ENCODE measurements at places on chromosomes 1 and 21.

DNA sequence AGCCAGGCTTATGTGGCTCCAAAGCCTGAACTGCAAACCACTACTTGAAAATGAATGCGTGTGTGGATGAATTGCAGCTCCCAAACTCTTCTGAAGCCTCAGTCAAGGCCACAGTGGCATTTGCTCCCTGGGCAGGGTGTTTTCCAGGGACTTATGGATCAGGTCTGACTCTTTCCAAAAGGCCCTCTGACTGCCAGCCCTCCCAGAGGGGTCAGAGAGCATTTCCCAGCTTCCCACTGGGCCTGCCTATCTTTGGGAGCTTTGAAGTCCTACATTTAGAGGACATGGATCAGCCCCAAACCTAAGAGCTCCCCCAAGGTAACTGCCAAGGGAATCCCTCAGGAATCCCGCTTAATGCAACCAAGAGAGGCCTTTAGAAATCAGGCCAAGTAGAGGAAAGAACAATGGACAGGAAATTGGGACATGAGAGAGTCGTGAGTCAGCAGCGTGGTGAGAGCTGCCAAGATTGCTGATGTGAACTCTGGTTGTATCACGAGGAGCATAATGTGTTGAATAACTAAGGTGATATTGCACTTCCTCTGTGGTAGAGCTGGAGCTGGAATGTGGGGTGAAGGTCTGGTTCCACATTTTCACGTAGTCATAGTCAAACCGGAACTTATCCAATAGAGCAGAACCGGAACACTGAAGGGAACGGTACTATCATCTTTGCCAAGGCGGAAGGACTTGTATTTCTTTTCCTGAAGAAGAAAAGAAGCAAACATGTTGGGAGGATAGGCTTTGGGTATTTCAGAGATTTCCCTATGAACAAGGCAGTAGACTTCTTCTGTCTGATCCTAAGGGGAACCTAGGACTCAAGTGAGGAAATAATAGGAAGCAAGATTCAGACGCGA is 99.4 kb upstream of the JUN start:
- DNase-seq = no peak

DNA sequence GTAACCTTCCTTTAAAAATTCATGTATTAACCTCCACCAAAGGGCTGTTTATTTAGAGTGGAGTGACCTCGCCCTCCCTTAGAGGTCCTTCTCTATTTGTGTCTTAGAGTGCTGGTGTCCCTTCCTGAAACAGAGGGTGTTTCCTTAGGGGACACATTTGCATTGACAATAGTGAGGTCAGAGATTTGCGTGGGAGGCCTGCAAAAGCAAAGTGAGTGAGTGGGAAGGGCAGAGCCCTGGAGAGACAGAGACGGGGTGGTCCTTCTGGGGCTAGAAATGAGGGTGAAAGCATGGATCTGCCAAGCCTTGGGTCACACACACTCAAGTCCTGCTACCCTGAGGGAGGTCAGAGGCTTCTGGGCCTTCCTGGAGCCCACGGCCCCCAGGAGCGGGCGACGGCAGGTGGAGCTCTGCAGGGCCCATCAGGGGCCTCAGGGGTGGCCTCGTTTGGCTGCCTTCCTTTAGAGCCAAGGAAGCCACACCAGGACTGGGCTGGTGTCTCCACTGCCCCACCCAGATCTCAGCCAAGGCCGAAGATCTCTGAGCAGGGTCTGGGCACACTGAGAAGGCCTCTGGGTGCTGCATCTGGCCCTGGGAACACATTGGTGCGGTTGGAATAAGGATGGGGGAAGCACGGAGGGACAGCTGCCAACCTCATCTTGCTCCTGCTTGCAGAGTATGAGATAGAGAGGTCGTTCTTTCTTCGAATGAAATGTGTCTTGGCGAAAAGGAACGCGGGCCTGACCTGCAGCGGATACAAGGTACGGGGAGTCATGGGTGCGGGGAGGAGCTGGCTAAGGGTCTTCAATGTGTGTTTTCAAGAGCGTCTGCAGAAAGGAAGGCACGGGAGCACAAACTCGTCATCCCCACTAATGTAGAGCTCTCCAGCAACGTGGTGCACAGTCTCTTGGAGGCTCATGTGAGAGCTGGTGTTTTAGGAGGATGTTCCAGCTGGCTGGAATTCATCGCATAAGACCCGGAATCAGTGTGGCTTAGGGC is 23.8 kb downstream of the SIM2 start:
- no peak for DNase-seq

GRCh38 chr1:221451741-221452140 is 290.1 kb downstream of the DUSP10 start:
- no peak for DNase-seq

DNA sequence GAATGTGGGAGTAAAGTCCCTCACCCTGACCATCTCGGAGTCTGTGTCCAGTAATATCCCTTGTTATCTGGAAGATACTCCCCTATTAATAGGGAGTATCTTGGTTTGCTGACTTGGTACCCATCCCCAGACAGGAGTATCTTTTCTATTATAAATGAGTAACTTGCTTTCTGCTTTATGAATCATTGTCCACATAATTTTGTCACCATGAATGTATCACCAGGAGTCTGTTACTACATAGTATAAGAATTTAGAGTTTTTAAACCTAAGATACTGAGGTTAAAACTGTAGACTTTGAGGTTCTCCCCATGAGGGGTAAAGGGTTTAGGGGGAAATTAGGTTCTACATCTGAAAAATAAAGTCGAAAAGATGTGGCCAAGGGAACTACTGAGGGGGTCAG is 175.6 kb downstream of the FCRL5 start:
- no peak for DNase-seq

DNA sequence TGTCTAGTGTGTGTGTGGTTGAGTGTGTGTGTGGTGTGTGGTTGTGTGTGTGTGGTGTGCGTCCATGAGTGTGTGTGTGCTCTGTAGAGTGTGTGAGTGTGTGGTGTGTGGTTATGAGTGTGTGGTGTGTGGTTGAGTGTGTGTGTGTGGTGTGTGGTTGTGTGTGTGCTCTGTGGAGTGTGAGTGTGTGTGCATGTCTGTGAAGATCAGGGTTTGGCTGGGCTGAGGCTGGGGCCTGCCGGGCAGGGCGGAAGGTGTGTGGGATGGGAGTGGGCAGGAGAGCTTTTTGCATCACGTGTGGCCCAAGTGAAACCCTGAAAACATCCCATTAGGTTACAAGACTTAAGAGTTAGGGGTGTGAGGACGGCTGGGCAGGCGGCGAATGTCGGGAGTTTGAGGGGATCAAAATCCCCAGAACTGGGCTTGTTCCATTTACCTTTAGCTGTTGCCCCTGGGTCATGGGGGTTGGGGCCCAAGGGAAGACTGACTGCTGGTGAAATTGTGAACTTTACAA is 2.9 kb upstream of the FCMR start:
- no peak for DNase-seq

DNA sequence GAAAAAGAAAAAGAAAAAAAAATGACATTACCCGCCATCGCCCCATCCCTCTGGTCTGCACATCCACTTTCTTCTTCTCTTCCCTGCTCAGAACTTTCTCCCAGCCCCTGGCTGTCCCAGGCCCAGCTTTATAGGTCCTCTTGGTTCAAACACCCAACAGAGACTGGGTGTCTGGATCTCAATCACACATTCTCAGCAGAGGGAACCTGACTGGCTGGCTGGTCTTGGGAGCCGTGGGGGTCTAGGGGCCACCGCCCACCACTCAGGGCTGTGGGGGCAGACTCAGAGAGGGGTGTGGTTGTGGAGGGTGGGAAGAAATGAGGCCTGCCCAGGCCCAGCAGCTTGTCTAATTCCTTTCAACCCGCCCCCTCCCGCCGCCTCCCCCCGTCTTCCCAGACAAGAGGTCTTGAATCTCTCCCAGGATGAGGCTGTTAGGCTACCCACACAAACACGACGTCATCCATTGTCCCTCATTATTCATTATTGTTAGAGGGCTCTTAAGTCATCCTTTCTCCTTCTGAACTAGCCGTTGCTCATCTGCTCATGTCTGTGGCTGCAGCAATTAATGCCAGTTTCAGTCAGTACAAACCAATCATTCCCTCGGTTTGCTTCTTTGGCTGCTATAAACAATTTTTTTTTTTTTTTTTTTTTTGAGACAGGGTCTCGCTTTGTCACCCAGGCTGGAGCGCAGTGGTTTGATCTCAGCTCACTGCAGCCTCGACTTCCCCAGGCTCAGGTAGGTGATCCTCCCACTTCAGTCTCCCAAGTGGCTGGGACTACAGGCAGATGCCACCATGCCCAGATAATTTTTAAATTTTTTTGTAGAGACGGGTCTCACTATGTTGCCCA is 40.6 kb upstream of the CLIC4 start:
- DNase-seq = no peak

- DNase-seq = no peak
Measured at GRCh38 chr1:48817505-48818114, 40.9 kb upstream of the BEND5 start.

DNA sequence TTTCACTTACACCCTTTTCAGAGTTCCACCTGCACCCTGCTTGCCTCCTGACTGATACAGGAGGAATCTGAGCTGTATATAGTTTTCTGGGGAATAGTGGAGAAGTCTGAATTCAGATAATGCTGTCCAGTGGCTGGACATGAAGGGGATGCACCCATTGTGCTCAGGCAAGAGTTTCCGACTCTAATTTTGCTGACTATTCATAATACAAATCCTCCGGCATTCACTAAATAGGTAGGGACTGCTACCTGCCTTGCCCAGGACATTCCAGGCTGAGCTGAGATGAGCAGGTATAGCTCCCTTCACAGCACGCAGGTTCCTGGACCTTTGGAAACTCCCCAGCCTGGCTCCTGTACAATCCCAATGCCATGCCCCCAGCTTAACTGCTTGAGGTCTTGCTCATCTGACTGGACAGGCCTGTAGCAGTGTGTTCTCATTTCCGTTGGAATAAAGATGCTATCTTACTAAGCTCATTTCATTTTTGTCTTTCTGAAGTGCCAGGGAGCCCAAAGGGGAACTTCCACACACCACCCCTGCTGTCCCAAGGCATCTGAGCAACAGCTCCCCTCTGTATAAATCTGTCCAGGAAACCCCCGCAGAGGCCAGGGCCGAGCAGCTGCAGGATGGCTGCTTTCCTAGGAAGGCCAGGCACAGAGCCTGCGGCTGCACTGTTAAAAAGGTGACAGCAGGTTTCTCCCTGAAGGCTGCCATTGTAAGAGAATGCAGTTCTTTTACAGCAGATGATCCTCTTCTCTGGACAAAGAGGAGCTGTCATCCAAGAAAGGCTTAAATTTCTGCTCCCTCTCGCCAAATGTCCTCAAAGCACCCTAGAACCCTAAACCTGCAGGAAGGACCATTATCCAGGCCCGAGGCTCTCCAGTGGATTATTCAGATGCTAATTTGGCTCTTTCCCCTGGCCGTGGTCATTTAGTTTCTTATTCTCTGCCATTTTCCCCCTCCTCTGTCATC is 21.7 kb upstream of the VASH2 start:
- no peak for DNase-seq

DNA sequence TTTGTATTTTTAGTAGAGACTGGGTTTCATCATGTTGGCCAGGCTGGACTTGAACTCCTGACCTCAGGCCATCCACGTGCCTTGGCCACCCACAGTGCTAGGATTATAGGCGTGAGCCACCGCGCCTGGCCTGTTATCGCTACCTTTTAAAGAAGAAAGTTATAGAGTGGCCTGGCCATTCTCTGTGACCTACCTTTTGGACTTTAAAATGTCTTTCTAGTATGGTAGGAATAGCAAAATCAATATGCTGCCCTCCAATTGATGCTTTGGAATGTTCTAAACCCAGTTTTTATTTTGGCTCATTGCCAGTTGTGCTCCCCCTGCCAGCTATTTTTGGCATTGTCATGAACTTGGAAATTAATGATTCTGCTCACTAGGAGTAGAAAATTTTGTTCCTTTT is 19.9 kb downstream of the HIPK1 start:
- DNase-seq = no peak
